T-helper 22 cell (primary cell): ENCODE measurements at places on chromosomes 16 and 17.

DNA sequence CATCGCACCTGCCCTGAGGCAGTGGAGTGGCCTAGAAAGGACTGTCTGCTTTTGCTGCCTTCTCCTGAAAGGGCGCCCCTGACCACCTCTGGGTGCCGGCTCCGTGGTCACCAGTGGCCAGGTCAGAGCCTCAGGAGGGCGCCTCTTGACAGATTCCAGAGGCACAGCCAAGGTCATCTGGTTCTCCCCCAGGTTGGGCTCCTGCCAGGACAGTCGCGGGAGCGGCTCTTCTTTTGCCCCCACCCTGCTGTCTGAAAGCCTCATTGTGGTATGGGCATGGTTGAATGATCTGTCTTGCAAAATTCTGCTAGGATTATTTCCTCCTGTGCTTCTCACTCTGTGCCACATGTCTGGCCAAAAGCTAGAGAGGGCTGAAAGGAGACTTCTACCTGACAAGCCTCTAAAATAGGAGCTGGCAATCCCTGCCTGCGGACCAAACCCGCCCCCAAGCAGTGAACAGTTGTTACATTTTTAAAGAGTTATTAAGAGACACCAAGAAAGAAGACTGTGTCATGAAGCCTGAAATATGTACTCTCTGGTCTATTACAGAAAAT, 82.8 kb downstream of the SNX29 start:
- DNase-seq: no peak

GRCh38 chr16:22217890-22218730, 12.0 kb downstream of the EEF2K start:
- no peak for DNase-seq

DNA sequence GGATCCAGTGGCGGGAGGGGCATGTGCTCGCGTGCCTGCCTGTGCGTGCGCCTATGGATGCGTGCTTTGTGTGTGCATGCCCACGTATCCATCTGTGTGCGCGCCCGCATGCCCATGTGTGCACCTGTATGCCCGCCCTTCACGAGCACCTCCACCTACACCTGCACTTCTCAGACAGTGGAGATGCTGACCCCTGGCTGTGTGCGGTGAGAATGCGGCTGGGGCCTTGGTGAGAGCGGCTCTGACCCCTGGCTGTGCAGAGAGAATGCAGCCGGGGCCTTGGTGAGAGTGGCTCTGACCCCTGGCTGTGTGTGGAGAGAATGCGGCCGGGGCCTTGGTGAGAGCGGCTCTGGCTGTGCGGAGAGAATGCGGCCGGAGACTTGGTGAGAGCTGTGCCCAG, 33.9 kb downstream of the AXIN1 start:
- no peak for DNase-seq

GRCh38 chr16:4852221-4852872, 5.1 kb downstream of the UBN1 start:
- no peak for DNase-seq

GRCh38 chr17:40810494-40810893, 10.7 kb upstream of the KRT28 start:
- no peak for DNase-seq

- no peak for DNase-seq
Observed at GRCh38 chr17:48174833-48175523, 67.4 kb downstream of the SNX11 start.

GRCh38 chr16:47728205-47728604, 267.1 kb downstream of the PHKB start:
- DNase-seq: no peak

DNA sequence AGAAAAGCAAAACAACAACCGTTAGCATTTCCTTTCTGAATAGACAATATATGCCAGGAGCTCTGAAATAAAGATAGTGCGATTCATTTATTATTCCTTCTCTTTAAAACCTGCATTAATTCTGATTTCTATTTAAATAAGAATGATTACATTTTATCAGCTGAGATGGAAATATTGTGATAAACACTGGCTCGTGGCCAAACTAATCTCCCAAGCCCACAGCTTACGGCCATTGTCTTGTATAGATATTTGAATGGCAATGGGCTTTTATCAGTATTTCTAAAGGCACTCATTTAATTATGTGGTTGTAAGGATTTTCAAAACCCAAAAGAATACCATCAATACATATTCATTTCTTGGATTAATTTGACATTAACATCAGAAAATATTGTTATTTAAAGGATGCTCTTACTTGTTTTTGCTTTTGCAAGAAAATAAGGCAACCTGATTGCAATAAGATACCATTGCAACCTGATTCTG, 123.7 kb upstream of the IRX5 start:
- no peak for DNase-seq

GRCh38 chr17:61073131-61073530, 326.5 kb upstream of the TBX2 start:
- DNase-seq: no peak

GRCh38 chr17:29049541-29050145, 6.7 kb downstream of the PIPOX start:
- no peak for DNase-seq

- no peak for DNase-seq
Observed at GRCh38 chr16:22205577-22206012, 483 bp upstream of the EEF2K start.

DNA sequence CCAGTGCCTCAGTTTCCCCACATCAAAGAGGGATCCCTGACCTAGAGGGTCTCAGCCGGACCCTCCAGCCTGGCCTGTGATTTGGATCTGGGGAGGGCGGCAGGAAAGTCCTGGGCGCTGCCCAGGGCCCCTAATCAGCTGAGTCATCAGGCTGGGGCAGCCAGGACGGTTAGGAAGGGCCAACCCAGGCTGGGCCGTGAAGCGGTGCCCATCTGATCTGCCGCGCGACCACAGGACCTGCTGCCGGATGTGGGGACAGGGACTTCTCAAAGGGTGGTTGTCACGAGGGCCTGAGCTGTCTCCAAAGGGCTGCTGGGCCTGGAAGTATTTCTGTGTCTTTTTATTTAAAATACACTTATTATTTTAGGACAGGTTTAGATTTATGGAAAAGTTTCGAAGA, 4.4 kb downstream of the TPSAB1 start:
- no peak for DNase-seq

DNA sequence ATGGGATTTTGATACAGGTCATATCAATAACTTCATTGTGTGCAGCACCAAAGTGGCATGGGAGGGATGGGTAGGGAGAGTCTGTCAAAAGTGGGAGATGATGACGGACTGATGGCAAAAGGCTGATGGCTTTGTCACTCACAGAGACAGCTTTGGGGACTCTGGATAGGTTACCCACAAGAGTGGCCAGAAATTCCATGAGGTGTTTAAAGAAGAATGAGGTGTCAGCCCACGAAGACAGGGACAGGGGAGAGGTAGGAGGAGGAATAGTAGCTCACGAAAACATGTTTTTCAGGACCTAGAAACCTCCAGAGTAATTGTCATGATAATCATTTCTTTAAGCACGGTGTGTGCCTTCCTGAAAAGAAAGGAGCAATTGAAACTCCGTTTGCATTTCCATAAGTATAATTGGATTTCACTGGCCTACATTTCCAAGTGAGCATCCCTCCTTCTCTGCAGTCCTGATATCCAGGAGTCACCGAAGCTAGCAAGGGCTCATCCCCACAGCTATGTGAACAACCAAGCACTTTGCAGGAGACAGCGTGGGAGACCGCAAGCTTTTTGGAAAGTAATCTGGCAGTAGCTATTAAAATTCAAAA, 60.0 kb downstream of the HSD17B2 start:
- no peak for DNase-seq

DNA sequence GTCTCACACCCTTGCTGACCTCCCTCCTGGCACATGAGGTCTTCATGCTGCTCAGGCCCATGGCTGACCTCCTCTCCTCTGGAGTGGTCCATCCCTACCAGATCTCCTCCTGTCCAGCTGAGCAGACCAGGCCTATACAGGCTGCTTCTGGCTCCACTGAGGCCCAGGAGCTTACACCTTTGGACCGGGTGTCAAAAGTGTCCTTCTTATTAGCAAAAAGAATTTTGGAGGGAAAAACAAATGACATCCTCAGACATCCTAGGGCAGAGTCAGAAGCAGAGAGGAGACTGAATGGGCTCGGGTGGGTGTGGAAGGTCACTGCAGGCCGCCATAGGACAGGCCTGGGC, 38.1 kb downstream of the WSB1 start:
- DNase-seq: no peak

- no peak for DNase-seq
Observed at GRCh38 chr17:76198702-76199101, 41.6 kb downstream of the RNF157 start.

- DNase-seq: no peak
Observed at GRCh38 chr17:73532421-73532901, 111.8 kb downstream of the SDK2 start.

DNA sequence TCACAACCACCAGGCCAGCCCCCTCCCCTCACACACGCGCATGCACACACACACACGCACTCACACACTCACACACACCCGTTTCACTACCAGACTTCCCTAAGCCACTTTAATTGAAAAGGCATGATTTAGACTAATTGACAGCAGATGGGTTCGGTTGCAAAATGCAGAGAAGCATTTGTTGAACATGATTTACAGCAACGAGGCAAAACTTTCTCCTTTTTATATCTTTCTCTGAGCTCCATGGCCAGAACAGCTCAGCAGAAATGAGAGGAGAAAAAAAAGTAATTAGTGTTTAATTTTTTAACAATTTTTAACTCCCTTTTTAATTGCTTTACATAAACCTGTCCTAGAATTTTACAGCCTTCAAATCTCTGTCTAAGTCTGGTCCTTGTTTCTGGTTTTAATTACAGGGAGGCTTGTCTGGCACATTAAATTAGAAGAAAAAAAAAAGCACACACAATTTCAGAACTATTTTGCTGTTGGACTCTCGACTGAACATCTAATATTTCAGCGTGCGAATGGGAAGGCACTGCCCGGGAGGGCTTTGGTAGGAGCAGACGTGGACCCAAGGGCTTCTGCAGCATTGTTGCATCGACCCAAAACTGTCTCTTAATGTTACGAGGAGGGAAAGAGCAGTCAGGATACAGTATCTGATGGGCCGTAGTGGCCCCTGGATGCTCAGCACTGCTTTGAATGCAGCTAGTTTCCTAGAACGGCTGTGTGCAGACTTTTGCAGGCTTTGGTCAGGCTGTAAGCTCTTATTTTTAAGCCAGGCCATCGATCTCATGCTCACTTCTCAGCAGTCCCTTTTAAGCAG, 255.9 kb downstream of the SOX9 start:
- no peak for DNase-seq

DNA sequence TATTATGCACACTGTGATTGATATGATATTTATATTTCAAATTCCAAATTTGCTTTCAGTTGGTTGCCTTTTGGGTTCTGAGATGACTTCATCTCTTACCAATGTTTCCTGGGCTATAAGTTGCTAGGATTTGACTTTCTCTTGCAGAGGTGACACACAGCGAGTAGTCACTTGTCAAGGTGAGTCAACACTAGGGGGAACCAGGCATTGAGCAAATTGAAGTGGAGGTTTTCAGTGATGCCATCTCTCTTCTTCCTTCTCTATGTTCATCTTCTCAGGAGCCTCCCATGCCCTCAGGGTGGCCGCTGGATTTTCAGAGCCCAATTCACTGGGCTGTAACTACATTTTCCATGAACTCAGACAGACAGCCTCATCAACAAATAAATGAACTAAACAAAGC, 6.0 kb upstream of the CPD start:
- no peak for DNase-seq

GRCh38 chr17:48012151-48012520, 25.5 kb downstream of the COPZ2 start:
- DNase-seq: peak; percentile 41

GRCh38 chr17:1137465-1137894, 42.3 kb downstream of the ABR start:
- no peak for DNase-seq

- DNase-seq: no peak
Observed at GRCh38 chr17:28643983-28644786, 773 bp downstream of the BLTP2 start.

GRCh38 chr17:38435795-38436194, 7.5 kb downstream of the ARHGAP23 start:
- DNase-seq: no peak

DNA sequence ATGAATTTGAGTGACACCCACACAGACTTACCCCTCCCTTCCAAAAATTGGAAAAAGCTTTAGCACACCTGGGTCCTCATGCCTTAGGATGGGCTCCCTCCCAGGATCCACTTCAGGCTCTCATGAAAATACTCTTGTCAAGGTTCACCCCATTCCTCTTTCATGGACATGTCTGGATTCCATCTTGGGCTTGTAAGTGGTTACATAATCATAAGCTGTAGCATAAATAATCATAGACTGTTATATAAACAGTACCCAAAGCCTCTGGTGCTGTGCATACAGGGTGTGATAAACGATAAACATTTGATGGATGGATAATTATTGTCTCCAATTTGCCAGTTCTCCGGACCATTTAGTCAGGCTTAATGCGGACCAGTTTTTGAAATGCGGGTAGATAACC, 53.7 kb upstream of the TEKT3 start:
- no peak for DNase-seq

DNA sequence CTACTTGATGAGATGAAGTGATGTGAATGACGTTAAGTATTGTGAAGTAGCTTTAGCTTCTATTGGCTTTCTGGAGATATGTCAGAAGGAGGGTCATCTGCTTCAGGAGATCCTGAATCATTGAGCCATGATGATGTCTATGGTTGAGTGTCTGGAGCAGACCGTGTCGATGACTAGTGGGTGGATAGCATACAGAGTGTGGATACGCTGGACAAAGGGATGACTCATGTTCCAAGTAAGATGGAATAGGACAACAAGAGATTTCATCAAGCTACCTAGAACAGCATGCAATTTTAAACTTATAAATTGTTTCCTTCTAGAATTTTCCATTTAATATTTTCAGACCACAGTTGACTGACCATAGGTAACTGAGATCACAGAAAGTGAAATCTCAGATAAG, 116.1 kb upstream of the RBBP6 start:
- no peak for DNase-seq

GRCh38 chr16:86961171-86961601, 356.0 kb downstream of the C16orf95 start:
- no peak for DNase-seq

GRCh38 chr16:85917959-85918358, 19.0 kb downstream of the IRF8 start:
- no peak for DNase-seq

DNA sequence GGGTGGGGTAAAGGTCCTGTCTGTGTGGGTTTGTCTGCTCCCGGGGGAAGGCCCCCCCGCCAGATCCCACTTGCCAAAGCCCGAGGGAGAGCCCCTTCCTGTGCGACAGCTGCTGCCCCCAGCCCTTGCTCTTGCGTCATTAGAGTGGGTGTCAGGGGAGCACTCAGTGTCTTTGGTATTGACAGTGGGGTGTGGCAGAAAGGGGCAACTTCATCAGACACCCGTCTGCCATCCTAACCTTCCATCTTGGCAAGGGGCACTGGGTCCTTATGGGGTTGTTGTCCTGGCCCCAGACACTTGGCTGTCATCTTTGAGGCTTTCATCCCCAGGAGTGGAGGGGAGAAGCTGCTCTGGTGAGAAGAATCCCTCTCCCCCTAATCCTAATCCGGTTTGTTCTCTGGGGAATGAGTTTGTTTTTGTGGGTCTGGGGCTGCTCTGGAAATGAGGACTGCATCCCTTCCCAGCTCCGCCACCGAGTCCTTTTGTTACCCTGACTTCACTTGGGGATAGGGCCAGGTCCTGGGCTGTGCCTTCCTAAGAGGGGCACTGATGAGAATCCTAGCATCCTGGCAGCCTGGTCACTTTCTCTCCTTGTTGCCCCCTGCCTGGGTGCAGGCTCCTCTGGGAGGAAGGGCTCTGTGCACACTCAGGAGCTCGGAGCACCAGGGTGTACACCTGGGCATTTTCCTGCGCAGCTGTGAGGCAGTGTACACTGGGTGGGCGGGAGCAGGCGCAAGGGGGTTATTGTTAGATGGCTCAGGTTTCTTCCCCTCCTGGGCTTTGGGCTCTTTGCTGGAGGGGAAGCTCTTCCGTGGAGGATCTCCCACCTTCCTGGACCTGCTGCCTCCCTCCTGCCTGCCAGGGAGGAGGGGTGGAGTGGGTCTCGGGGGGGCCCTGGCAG, 21.1 kb downstream of the GJD3 start:
- no peak for DNase-seq
